Sigmoid colon (tissue), 7 donors: ENCODE measurements at places on chromosomes 1 and 21.
A peak's percentile ranks its signal among the peaks of the same experiment; 100 is the strongest.

DNA sequence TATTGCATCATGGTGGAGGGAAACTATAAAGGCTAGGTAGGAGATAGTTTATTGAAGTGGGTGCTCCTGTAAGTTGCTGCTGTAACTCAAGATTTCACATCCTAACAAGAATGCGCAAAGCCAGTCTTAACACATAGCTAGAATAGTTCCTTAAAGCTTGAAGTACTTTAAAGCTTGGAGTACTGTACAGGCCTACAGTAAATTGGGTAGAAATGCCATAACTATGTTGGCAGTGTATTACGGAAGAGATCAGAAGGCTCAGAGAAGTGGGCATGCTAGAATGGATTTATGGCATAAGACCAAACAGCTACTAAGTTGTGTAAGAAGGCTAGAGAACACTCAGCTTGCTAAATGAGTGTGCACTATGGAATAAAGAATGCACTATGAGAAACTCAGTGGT, 44.5 kb downstream of the DMRTA2 start:
- no peak for DNase-seq
- H3K27ac ChIP-seq = no peak overlapping the region
- no peaks in the 10 kb centered on the region for H3K4me1 ChIP-seq
- H3K36me3 ChIP-seq = no peaks in the 10 kb centered on the region
- H3K27me3 ChIP-seq = no peaks in the 10 kb centered on the region

GRCh38 chr21:45601551-45601950, 42.0 kb upstream of the PCBP3 start:
- H3K27me3 ChIP-seq = no peaks in the 10 kb centered on the region
- H3K4me3 ChIP-seq = no peak overlapping the region
- H3K36me3 ChIP-seq = no peaks in the 10 kb centered on the region
- no peak for DNase-seq

DNA sequence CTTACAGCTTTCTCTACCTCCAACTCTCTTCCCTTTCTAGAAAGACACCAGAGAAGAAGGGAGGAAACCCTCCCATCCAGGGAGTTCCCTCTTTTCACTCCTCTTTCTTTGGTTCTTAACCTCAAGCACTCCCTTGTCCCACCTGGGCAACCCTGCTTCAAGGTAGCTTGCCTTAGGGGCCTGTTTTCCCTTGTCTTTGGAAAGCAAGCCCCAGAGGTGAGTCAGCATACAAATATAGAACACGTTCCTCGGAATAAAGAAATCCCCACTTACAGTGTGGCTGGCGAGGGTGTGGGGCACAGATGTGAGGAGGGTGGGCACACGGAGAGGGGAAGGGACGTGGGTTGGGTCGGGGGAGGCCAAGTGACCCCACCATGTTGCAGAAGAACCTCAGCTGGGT, 26.1 kb upstream of the KCNE2 start:
- no peak for DNase-seq
- H3K4me1 ChIP-seq = no peaks in the 10 kb centered on the region
- H3K4me3 ChIP-seq = no peak overlapping the region
- H3K27me3 ChIP-seq = no peaks in the 10 kb centered on the region
- peak overlapping the region; percentile 69 for H3K27ac ChIP-seq
- H3K36me3 ChIP-seq = no peaks in the 10 kb centered on the region

GRCh38 chr1:199151634-199152425, 513.0 kb downstream of the PTPRC start:
- H3K4me1 ChIP-seq = no peaks in the 10 kb centered on the region
- no peak for DNase-seq
- no peaks in the 10 kb centered on the region for H3K27me3 ChIP-seq
- H3K27ac ChIP-seq = no peak overlapping the region
- no peak overlapping the region for H3K4me3 ChIP-seq
- H3K36me3 ChIP-seq = no peaks in the 10 kb centered on the region

DNA sequence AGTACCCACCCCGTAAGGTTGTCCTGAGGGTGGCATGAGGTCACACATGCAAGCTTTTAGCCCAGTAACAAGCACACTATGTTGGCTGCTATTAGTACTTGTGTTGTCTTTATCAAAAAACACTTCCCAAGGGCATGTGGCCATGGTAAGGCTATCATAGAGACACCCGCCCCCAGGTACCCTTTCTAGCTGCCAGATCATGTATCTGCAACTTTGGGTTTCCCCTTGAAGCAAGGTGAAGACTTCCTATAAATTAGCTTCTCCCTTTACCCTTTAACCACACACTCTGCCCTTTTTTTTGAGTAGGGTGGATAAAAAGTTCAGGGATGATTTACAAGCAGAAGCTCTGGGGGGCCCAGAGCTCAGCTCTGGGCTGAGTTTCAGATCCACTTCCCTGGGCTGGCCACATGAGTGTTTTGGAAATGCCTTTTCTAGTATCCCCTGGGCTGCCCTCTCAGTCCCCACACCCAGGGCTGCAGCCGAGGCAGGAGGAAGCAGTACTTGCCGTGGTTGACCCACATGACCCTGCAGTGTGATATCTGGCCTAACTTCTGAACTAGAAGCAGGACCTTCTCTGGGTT, 2.0 kb downstream of the ZDHHC18 start:
- no peak for DNase-seq
- H3K4me3 ChIP-seq = no peak overlapping the region
- H3K4me1 ChIP-seq = peaks cover 30% of the 10 kb centered on the region
- no peak overlapping the region for H3K27ac ChIP-seq
- peaks cover 13% of the 10 kb centered on the region for H3K36me3 ChIP-seq
- no peaks in the 10 kb centered on the region for H3K27me3 ChIP-seq

DNA sequence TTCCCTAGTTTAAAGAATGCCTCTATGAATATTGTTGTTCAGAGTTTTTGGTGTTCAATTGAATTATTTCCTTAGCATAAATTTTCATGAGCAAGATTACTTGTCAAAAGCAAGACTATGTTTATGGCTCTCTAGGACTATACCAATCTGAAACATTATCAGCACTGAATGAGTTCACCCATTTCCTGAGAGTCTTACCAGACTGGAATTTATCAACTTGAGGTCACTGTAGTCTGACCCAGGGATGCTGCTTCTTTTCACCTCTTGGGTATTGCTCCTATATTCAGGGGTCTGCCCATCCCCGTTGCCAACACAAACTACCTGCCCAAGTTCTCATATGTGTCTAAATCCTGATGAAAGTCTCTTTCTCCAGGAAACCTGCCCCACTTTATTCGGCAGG, 42.6 kb downstream of the OPTC start:
- H3K4me3 ChIP-seq = no peak overlapping the region
- no peak for DNase-seq
- no peaks in the 10 kb centered on the region for H3K27me3 ChIP-seq
- no peaks in the 10 kb centered on the region for H3K4me1 ChIP-seq
- no peaks in the 10 kb centered on the region for H3K36me3 ChIP-seq

GRCh38 chr1:210624722-210625121, 296.0 kb downstream of the HHAT start:
- DNase-seq = no peak
- H3K36me3 ChIP-seq = no peaks in the 10 kb centered on the region
- H3K4me3 ChIP-seq = no peak overlapping the region
- no peaks in the 10 kb centered on the region for H3K4me1 ChIP-seq
- H3K27ac ChIP-seq = no peak overlapping the region

DNA sequence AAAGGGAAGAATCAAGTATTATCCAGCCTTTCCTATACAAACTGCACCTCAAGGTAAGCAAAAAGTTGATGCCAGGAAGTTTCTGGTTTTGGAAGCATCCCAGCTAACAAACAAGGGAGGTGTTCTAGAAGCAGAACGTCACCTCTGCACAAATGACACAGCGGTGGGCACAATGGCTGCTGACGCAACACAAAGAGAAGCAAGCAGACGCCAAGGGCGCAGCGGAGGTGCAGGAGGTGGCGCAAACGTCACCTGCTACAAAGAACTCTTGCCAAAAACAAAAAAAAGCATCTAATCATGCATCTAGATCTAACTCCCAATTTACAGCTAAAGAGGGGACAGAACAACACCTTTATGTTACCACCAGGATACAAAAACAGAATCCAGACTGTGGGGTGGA, 88.5 kb downstream of the NPHP4 start:
- H3K4me3 ChIP-seq = no peak overlapping the region
- H3K4me1 ChIP-seq = no peaks in the 10 kb centered on the region
- no peaks in the 10 kb centered on the region for H3K27me3 ChIP-seq
- peaks cover 39% of the 10 kb centered on the region for H3K36me3 ChIP-seq

DNA sequence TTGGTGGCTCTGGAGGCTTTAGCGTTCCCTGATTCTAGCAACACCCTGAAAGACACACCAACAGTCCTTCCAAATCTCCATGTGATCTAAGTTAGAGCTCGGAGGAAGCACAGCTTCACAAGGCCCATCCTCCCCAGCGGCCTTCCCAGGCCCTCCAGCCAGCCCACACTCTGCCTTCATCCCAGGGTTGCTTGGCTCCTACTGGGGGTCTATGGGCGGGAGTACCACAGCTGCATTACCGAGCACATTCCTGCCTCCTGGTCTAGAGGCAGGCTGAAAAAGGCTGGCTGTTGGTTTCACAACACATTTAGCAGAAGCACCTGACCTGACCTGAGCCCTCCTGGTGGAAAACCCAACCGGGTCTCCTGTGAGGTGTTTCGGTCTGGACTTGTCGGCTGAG, 54.7 kb upstream of the TRIM67 start:
- H3K27me3 ChIP-seq = no peaks in the 10 kb centered on the region
- no peaks in the 10 kb centered on the region for H3K36me3 ChIP-seq
- H3K4me1 ChIP-seq = peaks cover 6% of the 10 kb centered on the region
- H3K4me3 ChIP-seq = no peak overlapping the region

- H3K36me3 ChIP-seq = no peaks in the 10 kb centered on the region
- H3K27ac ChIP-seq = no peak overlapping the region
- no peaks in the 10 kb centered on the region for H3K4me1 ChIP-seq
- DNase-seq = no peak
Observed at GRCh38 chr1:46180082-46180616, 3.9 kb upstream of the P3R3URF start.

DNA sequence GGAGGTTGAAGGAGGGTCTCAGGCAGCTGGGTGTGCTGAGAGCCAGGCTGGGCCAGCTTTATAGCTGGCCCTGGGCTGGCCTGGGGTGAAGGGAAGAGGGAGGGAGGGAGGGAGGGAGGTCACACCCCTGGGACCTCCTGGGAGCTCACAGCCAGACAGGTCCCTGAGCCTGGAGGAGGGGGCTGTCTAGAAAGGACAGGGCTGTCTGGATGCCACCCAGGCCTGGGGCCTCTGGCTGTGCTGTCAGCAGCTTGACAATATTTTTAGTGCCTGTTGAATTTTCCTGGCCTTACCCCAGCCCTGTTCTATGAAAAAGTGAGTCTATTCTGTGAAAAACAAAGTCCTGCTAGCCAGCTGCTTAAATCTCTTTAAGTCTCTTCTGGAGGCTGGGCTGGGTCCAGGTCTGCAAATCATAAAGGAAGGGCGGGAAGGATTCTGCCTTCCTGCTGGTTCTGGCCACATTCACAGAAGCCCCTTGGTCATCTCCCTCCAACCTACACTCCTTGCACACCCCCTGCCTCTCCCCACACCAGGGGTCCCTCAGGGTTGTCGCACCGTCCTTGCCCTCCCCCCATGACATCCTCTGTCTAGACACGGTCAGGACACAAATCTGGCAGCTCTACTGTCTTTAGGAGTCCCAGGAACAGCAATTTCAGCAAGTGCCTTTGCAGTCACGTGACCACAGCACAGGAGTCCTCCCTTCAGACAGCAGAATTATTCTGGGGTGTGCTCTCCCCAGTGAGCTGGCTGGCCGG, at the start of gene LEFTY2:
Gene LEFTY2, minus strand, starts transcription at position 34 of the 755 bp plus-strand sequence. CDS start 80 bp downstream, outside the sequence.
- H3K27me3 ChIP-seq = no peaks in the 10 kb centered on the region
- peak within 1 kb of the TSS; percentile 27 for H3K27ac ChIP-seq
- no peak within 1 kb of the TSS for H3K4me3 ChIP-seq
- no peaks in the 10 kb centered on the region for H3K36me3 ChIP-seq
- no peak for DNase-seq

- no peaks in the 10 kb centered on the region for H3K36me3 ChIP-seq
- peak; percentile 94 for DNase-seq
- H3K4me1 ChIP-seq = no peaks in the 10 kb centered on the region
- peak overlapping the region; percentile 93 for H3K27ac ChIP-seq
- no peak overlapping the region for H3K4me3 ChIP-seq
Observed at GRCh38 chr1:145977486-145978470, 13.3 kb downstream of the POLR3GL start.

GRCh38 chr21:9837946-9838737, 683.2 kb upstream of the TPTE start:
- H3K27ac ChIP-seq = no peak overlapping the region
- peak; percentile 66 for DNase-seq
- no peaks in the 10 kb centered on the region for H3K27me3 ChIP-seq
- no peak overlapping the region for H3K4me3 ChIP-seq

GRCh38 chr1:1090424-1091343, 16.6 kb upstream of the RNF223 start:
- DNase-seq = no peak
- no peaks in the 10 kb centered on the region for H3K36me3 ChIP-seq
- no peaks in the 10 kb centered on the region for H3K4me1 ChIP-seq
- H3K27me3 ChIP-seq = no peaks in the 10 kb centered on the region
- no peak overlapping the region for H3K27ac ChIP-seq

DNA sequence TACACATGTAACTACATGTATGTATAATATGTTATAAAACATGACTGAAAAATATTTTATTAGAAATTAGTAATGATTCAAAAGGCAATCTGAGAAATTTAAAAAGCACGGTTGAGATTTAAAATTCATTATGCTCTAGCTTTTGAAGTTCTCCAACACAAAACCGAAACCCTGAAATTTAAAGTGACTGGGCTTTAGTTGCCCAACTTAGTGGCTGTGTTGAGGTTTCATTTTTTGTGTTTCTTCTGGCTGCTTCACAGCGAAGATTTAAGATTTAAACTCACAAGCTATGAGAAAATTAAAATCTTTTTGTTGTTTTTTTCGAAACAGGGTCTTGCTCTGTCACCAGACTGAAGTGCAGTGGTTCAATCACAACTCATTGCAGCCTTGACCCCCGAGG, 1058.7 kb downstream of the NCAM2 start:
- H3K4me1 ChIP-seq = no peaks in the 10 kb centered on the region
- no peaks in the 10 kb centered on the region for H3K36me3 ChIP-seq
- DNase-seq = no peak
- H3K4me3 ChIP-seq = no peak overlapping the region

DNA sequence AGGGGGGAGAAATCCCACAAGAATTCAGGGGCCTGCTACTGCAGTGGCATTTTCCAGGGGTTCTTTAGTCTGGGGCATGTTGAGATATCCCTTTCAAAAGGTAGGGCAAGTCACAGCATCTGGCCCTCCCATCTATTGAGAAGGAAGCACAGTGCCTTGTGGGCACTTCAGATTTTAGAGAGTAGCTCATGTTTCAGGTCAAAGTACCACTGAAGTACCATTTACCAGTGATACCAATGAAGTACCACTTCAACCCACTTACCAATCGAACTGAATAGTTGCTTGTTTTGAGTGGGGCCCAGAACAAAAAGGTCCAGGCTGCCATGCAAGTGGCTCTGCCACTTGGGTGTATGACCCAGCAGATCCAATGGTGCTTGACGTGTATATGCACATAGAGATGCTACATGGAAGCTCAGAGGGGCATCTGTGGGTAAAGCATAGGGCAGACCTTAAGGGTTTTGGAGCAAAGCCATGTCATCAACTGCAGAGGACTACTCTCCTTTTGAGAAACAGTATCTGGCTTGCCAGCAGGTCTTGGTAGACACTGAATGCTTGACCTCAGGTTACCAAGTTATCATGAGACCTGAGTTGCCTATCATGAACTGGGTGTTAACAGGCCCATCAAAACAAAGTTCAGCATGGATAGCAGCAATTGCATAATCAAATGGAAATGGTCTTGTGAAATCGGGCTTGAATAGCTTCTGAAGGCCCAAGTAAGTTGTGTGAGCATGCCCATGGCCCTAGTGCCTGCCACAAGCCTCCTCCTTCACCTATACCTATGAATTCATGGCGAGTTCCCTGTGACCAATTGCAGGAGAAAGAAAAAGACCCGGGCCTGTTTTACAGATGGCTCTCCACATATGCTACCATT, 23.5 kb downstream of the PLA2G2D start:
- H3K27ac ChIP-seq = no peak overlapping the region
- H3K4me3 ChIP-seq = no peak overlapping the region
- H3K27me3 ChIP-seq = no peaks in the 10 kb centered on the region
- no peak for DNase-seq
